ENCODE measurements at places on chromosomes 12 and 14. TPM values are rescaled to one million over a fixed set of nuclear protein-coding genes. Genes with fewer than 3 reads are reported as not detected.

NFYB gene
- total RNA-seq, result 8.9 TPM

KRT8 gene
- total RNA-seq, result 1.6 TPM

OTOGL gene
- total RNA-seq, result 0.52 TPM

VWF gene
- 58.5 TPM for total RNA-seq

BCL11B gene
- total RNA-seq, result 1.0 TPM

RNF212B gene
- total RNA-seq, result not detected

RNASE1 gene
- 113 TPM for total RNA-seq

PLEKHG3 gene
- 16.7 TPM for total RNA-seq

INHBC gene
- total RNA-seq, result not detected

NPAS3 gene
- total RNA-seq, result 9.9 TPM

GPD1 gene
- total RNA-seq, result 104 TPM

MIP gene
- total RNA-seq, result not detected

NTS gene
- 2.6 TPM for total RNA-seq

KRT3 gene
- total RNA-seq, result not detected

GAPDH gene
- 5,507 TPM for total RNA-seq

CMA1 gene
- 0.52 TPM for total RNA-seq

Measured in skeletal muscle tissue (tissue), 5 donors.